T-cell (primary cell): ENCODE measurements at places on chromosomes 3 and 15. TPM values are rescaled to one million over a fixed set of nuclear protein-coding genes. Genes with fewer than 3 reads are reported as not detected.
A peak's percentile ranks its signal among the peaks of the same experiment; 100 is the strongest.

- DNase-seq = peak; percentile 41
These were observed 15.6 kb upstream of the MAGEF1 start for GRCh38 chr3:184727357-184728009.

INSYN1 gene
- not detected for total RNA-seq

DNA sequence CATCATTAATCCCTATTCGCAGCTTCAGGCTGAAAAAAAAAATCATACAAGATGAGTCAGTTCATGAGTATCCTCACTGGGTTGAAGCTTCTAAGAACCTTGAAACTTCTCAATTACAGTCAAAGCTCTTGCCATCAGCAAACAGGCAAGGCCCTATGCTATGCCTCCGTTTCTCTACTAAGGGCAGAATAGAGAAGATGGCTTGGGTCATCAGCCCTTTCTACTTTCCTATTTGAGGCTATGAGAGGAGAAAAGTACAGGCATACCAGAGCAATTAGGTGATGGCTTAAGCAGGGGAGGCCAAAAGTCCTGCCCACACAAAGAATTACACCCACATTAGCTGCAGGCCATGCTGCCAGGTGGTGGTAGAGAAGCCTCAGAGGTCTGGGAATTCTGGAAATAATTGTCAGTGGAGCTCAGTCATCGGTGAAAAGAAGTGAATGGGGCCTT lies 89.0 kb downstream of the MRPL46 start:
- no peak for DNase-seq

GRCh38 chr3:143352850-143353550 lies 233.4 kb downstream of the CHST2 start:
- DNase-seq = no peak
